Cardiac fibroblast (primary cell): ENCODE measurements at places on chromosomes 7 and 10.
A peak's percentile ranks its signal among the peaks of the same experiment; 100 is the strongest.

- DNase-seq: no peak
Observed at GRCh38 chr10:127935071-127935561, 28.2 kb downstream of the PTPRE start.

- no peak for DNase-seq
Observed at GRCh38 chr7:28674359-28674782, 262.1 kb downstream of the CREB5 start.

- DNase-seq: peak; percentile 57
Observed at GRCh38 chr7:33900501-33900900, 4.8 kb upstream of the BMPER start.

- DNase-seq: peak; percentile 55
Observed at GRCh38 chr7:98240961-98241673, 10.9 kb downstream of the TECPR1 start.

GRCh38 chr7:57367171-57367570 is 82.8 kb upstream of the ZNF716 start:
- DNase-seq: no peak

DNA sequence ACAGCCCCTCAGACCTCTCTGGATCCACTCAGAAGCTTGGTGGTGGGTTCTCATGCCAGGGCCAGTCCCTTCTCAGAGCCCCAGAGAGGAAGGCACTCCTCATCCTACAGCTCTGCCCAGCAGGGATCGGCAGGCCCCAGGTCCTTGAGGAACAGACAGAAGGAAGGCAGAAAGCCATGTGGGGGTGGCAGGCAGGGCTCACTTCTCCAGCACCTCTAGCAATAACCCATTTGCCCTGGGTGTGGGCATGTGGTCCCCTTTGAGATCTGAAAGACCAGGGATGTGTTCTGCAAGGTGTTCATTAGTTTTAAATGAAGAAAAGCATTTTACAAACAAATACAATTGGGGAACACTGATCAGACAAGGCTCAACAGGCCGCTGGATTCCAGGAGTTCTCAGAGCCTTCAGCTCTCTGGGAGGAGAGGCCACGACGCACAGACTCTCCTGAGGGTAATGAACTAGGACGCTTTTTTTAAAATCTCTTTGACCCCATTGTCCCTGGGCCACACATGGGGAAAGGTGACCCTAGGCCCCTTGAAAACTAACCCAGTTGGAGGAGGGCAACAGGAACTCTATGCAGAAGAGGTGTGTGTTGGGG is 40.6 kb downstream of the LDB3 start:
- no peak for DNase-seq

GRCh38 chr7:30472784-30473775 is 5.5 kb downstream of the NOD1 start:
- DNase-seq: peak; percentile 87

- DNase-seq: peak; percentile 92
Observed at GRCh38 chr7:137539111-137539715, 195.7 kb upstream of the PTN start.

DNA sequence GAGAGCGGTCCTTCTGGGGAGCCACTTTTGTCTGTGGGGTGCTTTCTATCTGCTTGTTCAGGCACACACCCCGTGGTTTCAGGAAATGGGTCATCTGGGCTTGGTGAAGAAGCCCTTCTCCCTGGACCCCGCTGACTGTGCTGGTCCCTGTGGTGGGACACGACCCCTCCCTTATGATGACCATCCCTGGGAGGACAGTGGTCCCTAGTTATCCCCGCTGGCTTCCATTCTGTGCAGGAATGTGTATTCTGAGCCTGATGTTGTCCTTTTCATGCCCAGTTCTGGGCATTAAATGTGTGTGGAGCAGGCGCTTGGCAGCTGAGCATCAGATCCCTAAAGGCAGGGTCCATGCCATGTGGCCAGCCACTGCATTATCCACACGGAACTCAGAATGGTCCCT is 71.6 kb downstream of the TCERG1L start:
- no peak for DNase-seq

GRCh38 chr10:4345877-4346646 is 479.9 kb upstream of the AKR1E2 start:
- peak; percentile 31 for DNase-seq

DNA sequence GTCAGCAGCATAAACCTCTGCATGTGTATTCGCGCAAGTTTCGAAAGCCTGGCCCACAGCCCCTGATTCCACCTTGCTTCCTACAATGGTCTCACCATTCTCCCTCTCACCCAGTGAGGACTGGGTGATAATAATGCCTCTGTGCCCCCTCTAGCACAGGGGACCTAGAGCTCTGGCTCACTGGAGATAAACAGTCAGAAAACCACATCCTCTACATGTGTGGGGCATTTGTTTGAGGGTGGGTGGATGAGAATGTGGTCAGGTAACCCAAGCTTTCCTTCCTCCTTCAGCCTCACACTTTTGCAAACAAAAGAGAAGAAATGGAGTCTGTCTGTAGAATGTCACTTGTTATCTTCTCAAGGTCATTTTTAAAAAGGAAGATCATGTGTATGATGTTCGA is 373.5 kb downstream of the KCNMA1 start:
- DNase-seq: no peak

- no peak for DNase-seq
Observed at GRCh38 chr7:29970158-29970557, 19.4 kb downstream of the SCRN1 start.

DNA sequence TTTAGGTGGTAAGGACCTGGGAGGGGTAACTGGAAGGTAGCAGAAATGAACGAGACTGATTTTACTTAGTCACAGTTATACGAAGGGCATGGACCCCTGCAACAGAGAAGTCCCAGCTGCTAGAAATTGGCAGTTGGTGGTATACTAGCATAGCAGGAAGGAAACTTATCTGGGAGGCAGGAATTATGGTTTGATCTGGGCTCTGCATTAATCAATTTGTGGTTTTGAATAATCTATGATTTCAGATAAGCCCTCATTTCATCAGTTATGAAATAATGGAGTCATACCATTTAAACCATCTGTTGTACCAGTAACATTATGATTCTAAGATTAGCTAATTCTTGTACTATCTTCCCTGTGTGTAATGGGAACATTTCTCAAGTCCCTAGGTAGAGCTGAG is 54.0 kb upstream of the TMEM229A start:
- DNase-seq: peak; percentile 68

GRCh38 chr10:69817078-69817581 is 15.4 kb downstream of the COL13A1 start:
- DNase-seq: no peak

GRCh38 chr10:24113901-24114300 is 95.0 kb upstream of the KIAA1217 start:
- no peak for DNase-seq

DNA sequence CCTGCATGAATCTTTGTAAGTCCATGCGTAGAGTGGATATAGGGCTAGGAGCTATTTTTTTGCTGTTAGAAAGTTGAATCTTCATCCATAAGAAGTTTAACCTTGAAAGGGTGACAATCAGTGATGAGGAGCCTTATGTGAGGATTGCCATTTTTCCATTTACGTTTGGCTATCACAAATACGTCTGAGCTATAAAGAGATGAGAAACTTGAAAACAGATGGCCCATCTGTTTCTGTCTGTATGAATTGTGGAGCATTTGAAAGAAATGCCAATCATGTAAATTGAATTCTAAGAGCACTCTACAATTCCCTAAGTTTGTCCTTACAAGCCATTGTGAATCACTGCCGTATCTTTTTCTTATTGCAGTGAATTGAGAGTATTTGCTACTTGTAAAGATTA is 169.8 kb upstream of the TEX47 start:
- DNase-seq: no peak

- no peak for DNase-seq
Observed at GRCh38 chr7:41146429-41146828, 556.5 kb downstream of the INHBA start.

DNA sequence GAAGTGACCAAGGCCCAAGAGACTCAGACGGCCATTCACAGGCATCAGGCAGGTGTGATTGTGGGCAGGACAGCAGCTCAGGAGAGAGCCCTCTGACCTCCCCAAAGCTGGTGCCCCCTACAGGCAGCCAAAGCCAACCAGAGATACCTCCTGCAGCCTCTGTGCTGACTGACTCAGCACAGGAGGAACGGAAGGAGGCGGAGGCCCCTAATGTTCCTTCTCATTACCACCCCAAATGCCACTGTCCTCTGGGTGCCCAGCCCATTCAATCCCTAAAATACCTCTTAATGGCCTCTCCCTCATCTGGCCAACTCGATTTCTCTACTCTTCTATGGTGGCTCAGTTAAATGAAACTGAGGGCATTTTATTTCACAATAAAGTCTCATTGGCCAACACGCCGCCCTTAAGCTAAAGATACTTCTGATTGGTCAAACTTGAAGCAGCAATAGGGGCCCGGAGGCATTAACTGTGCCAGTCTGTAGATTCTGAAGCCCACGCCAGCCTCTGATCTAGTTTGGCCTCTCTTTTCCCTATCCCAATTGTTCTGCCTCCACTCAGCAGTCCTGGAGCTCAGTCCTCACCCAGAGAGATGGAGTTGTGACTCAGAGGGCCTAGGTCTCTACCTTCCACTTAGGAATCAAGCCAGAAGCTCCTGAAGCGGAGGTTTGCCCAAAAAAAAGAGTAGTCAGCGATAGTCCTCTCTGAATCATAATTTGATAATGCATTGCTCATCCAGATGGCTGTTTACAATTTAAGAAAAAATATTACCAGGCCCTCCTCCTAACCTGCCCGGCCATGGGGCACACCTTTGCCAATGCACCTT is 1.2 kb downstream of the CYREN start:
- peak; percentile 25 for DNase-seq

- DNase-seq: no peak
Observed at GRCh38 chr10:125248489-125248888, 88.1 kb upstream of the CTBP2 start.

- no peak for DNase-seq
Observed at GRCh38 chr7:36962367-36962766, 238.1 kb upstream of the AOAH start.

GRCh38 chr7:146862415-146862814 is 745.8 kb downstream of the CNTNAP2 start:
- DNase-seq: no peak

DNA sequence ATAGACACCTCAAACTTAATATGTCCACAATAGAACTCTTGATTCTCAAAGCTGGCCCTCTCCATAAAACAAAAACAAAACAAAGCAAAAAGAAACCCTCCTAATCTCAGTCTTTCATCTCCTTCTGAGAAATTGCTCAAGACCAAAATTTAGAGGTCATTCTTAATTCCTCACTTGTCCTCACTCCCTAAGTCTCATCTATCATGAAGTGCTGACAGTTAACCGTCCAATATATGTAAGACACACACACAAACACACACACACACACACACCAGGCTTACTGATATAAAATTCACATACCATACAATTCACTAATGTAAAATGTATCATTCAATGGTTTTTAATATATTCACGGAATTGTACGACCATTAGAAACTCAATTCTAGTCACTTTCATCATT is 17.0 kb upstream of the SVIL start:
- DNase-seq: no peak

- DNase-seq: no peak
Observed at GRCh38 chr7:109713366-109713765, 1143.7 kb downstream of the DNAJB9 start.

DNA sequence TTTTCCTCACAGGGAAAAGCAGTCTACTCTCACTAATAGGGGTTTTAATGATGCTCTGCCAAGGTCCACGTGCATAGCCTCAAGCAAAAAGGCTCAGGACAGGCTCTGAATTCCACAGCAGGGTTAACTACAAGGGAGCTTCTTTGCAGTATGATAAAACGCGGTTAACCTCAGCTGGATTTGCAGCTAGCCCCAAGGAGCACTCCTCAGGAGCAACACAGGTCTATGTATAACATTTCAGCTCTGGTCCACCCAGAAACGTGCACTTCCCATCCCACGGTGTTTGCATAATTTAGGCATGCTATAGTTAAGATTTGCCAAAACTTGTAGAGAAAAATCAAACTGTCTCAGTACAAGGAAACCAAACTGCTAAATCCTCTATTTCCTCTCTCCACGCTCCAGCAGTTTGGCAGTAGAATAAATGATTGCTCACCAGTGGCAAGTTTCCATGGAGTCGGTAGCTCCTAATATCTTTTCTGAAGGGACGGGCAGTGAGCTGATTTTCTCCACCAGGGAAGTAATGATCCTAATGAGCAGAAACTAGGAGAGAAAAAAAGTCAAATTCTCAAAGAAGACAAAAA is 13.1 kb upstream of the ASB4 start:
- DNase-seq: peak; percentile 53
